Keratinocyte (primary cell): ENCODE measurements at places on chromosomes 11 and 22.

GRCh38 chr11:67262731-67263675 is 3.3 kb upstream of the GRK2 start:
- no peak for DNase-seq

GRCh38 chr11:40877256-40877655 is 582.2 kb downstream of the LRRC4C start:
- no peak for DNase-seq

DNA sequence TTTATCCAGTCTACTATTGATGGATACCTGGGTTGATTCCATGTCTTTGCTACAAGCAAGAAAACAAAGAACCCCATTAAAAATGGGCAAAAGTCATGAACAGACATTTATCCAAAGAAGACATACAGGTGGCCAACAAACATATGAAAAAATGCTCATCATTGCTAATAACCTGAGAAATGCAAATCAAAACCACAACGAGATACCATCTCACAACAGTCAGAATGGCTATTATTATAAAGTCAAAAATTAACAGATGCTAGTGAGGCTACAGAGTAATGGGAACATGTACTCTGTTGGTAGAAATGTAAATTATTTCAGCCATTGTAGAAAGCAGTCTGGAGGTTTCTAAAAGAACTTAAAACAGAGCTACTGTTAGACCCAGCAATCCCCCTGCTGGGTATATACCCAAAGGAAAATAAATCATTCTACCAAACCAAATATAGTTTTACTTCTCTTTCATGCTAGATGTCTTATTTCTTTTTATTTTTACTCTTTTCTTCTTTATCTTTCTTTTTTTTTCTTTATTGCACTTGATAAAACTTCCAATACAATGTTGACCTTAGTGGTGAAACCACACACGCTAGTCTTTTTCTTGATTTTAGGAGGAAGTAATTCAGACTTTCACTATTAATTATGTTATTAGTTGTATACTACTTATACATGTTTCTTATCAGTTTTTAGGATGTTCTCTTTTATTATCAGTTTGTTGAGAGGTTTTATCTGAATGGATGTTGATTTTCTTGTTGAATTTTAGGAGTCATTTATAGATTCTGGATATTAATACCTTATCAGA is 14.3 kb downstream of the TRIM22 start:
- no peak for DNase-seq

- DNase-seq = no peak
Measured at GRCh38 chr11:65947133-65947532, 1.9 kb downstream of the TSGA10IP start.

DNA sequence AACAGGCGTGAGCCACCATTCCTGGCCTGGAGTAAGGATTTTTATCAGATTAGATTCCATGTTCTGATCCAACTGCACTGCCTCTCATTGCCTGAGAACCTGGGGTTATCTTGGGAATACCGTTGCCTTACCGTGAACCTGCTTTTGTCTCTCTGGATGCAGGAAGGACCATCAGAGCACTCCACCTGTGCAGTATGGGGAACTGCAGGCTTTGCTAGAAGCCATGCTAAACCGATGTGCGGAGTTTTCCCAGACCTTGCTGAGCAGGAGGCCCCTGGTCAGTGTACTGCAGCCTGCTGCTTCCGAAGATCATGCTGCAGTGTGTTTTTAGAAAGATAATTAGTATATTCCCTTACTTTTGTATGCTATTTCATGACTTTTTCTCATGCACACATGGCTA is 43.6 kb downstream of the MEI1 start:
- DNase-seq = no peak

DNA sequence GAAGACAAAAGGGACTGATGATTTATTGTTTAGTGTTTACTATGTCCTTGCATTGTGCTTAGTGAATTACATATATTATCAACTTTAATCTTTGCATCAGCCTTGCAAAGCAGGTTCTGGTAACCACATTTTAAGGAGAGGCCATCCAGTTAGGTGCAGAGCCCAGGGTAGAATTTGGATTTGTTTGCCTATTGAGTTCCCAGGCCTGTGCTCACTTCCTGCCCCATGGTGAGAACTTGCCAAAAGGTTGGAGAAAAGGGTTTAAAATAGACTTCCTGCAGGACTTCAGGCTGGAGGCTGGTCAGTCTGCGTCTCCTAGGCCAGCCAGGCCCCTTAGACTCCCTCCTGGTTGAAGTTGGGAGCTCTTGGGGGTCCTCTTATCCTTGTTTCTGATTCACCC is 72.1 kb downstream of the ATXN10 start:
- DNase-seq = no peak

GRCh38 chr22:24095826-24096757 is 85.0 kb downstream of the CABIN1 start:
- no peak for DNase-seq

- DNase-seq = no peak
Measured at GRCh38 chr22:38504731-38505540, 1.2 kb downstream of the DDX17 start.

DNA sequence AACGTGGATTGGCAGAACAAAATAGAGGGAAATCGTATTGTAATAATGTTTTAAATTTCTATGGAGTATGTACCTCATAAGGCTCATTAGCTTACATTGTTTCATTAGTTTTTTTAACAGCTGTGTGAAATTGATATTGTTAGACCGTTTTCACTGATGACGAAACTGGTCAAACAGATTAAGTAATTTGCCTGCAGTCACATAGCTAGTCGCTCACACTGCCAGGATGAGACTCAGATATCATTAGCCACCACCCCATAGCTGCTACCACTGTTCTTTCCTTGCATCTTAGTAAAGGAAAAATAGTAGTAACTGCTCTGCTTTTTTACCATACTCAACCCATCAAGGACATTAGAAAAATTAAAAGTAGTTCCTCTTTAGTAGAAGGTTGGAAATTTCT is 64.0 kb downstream of the DKK3 start:
- DNase-seq = no peak

DNA sequence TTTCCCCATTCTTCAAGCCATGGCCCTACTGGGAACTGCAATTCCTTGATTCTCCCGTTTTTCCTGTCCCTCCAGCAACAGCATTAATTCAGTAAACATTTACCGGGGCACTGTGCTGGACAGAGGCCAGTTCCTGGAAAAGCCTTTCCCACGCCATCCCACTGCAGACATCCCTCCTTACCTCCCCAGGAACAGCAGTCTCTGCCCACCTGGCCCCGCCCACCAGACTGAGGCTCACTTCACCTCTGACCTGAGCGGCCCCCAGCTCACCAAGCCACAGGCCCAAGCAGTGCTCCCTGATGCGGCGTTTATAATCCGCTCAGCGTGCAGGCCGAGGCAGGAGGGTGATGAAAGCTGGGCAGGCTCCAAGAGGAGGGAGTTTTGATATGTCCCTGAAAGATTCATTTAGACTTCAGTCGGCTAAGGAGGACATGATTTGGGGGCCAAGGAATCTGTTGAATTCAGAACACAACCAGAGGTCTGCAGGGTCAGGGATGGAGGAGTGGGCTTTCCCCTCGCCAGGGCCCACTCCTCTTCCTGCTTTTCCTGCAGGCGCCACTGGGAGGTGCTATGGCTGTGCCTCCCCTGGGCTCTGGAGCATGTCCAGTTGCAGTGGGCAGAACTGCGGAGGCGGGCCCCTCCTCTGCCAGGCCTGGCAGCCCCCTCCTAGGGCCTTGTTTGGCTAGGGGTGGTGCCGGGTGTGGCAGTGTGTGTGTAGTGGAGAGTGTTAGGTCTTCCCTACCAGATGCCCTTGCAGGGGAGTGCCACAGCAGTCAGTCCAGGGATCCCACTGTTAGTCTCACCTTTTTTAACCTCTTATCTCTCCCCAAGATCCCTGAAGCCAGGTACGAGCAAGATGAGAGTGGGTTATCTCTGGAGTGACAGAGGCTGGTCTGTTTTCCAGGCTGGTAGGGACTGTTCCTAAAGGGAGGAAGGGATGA is 1.4 kb upstream of the TAGLN start:
- no peak for DNase-seq

GRCh38 chr11:42161886-42162285 is 702.4 kb upstream of the LRRC4C start:
- no peak for DNase-seq

DNA sequence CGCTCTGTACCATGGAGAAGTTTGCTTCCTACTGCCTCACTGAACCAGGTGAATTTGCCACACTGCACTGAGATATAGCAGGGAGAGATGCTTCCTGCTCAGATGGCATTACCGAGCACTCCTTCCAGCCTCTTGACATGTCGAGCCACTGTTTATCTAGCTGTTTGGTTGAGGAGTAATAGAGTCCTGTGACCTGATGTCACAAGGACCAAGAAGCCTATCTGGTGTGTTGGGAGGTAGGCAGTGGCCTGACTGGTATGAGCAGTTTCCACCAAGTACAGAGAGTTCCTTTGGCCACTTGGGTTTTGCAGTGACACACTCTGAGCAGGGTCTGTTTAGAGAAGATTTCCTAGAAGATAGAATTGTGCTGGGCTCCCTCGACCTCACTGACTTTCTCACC is 5.2 kb downstream of the ACAD8 start:
- no peak for DNase-seq

DNA sequence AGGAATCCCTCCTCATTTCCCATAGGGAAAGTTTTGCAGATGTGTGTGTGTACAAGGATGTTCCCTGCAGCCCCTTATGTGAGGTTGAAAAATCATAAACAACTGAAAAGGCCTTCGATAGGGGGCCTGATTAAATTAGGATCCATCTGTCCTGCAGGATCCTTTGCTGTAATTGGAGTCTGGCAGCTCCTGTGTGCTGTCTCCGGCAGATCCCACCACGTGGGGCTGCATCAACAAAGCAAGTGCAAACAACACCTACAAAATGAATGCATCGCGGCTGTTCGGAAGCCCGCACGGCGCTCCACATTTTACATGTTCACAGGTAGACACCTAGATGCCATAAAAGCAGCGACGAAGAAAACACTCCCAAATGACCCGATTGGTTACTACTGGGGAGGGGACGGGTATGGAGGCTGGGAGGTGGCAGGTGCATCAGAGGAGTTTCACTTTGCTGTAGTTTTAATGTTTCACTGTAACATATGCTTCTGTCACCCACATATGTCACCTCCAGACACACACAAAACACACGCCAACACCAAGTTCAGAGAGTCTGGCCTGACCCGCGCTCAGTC is 52.2 kb downstream of the NFAM1 start:
- DNase-seq = no peak

- DNase-seq = no peak
Measured at GRCh38 chr11:35424157-35424940, 5.0 kb upstream of the SLC1A2 start.

GRCh38 chr11:108871152-108871551 is 206.3 kb downstream of the DDX10 start:
- no peak for DNase-seq

- DNase-seq = no peak
Measured at GRCh38 chr11:33731723-33732531, 4.3 kb downstream of the CD59 start.
